ENCODE measurements at places on chromosomes 6 and 20.
A peak's percentile ranks its signal among the peaks of the same experiment; 100 is the strongest.

- no peak for DNase-seq
Measured at GRCh38 chr6:106913676-106914280, 60.8 kb downstream of the CD24 start.

DNA sequence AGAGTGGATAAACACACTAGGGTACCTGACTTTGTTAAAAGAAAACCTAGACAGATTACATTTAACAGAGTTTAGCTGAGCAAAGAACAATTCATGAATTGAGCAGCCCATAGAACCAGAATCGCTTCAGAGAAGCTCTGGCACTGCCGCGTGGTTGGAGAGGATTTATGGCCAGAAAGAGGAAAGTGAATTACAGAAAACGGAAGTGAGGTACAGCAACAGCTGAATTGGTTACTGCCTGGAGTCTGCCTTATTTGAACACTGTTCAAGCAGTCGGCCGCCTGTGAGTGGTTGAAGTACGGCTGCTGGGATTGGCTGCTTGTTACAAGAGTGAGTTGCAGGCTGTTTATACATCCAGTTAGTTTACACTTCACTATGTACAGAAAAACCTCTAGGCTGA lies 253.8 kb upstream of the CDYL start:
- peak; percentile 13 for DNase-seq

DNA sequence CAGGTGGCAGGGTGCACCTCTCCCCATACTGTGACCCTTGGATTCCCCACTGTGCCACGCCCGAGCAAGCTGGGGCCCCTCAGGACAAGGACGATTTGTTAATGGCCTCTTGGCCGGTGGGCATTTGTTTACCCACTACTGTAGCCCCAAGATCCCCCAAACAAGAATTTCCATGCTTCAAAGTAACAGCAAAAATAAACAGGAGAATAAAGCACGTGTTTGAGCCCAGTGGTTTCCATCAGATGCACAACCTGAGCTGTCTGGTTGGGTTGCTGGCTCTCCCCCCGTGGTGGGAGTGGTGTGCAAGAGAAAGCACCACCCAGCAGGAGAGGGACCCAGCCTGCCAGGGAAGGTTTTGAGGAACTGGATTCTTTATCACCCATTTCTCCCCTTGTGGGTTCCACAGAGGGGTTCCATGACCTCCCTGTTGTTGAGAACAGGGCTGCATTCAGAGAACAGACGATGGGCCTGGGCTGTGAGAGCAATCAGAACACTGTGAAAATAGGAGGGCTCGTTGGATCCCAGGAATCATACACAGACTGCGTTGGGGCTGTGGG lies 4.8 kb downstream of the CD93 start:
- DNase-seq, result no peak

DNA sequence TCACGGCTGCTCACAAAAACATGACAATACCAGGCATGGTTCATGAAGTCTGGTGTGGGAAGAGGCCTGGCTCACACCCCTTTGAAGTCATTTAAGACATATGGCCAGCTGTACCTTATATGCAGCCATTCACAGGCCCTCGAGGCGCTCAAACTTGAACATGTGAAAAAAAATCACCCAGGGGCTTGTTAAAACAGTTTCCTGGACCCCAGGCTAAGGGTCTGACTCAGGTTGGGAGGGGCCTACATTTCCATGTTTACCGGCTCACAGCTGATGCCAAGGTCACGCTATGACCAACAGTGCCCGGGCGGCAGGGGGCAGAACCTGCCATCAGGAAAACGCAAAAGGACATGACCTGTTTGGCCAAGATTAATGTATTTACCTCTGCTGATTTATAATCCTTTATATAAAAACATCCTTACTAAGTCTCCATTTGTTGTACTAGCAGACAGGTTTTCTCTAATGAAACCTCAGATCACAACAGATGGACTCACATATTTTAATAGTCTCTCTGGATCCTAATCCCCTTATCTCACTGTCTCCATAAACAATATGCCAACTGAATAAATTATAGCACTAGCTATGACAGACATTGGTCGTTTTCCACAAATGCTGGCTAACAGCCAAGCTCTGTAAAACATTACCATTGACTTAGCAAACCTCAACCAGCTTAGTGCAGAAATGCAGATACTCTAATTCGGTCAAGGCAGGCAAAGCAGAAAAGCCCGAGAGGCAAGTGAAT lies 19.9 kb downstream of the EZR start:
- DNase-seq, result peak; percentile 91

DNA sequence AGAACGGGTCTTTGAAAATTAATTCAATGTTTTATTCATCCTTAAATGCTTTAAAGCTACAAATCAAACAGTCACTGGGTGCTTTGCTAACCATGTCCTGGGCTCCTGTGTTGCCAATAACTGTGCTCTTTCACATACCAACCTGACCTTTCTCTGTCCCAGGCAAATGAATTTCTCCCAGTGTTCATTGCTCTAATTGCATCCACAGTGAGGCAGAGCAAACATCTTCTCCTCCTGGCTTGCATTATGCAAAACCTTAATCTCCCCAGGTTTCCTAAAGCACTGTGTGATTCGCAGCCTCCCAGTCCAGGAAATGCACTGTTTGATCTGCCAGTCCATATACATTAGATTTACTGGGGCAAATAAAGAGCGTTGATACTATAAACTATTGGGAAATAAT lies 219.0 kb downstream of the PREX1 start:
- DNase-seq, result no peak

- DNase-seq, result no peak
Measured at GRCh38 chr6:158698931-158699330, 49.1 kb downstream of the SYTL3 start.

DNA sequence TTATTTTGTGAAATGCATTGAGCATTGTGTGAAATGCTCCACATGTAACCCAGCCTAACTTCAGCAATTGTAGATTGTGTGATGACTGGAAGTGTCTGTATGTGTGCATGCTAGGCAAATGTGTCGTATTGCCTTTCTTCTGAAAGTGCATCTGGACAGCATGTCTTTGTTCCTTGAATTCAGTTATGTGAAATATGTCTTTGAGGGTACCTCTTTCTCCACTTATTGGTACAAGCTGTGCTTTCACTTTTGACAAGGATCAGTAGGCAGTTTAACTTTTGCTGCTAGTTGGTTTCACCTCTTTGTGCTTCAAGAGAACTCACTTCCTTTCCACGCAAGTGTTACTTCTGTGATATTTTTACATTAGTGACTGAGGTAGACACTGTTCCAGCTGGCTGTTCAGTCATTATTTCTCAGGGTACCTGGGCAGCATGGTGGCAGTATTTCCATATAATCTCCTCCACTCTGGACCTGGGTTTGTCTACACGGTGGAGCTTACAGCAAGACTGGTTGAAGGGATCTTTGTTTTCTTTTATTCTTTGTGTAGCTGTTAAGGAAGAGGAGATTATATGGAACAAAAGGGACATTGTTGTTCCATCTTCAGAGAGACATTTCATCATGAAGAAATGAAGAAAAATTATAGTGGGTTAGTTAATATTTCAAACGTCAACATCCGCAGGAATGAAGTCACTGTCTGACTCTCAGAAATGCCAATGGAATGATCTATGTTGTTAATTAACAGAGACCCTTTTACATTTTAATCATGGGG lies 175.4 kb downstream of the UTRN start:
- DNase-seq, result no peak

- DNase-seq, result no peak
Measured at GRCh38 chr20:21511485-21511849, 2.4 kb downstream of the NKX2-2 start.
